ENCODE measurements at places on chromosomes 1 and 21.

- no peak for DNase-seq
Measured at GRCh38 chr1:67626090-67626860, 58.7 kb upstream of the GADD45A start.

DNA sequence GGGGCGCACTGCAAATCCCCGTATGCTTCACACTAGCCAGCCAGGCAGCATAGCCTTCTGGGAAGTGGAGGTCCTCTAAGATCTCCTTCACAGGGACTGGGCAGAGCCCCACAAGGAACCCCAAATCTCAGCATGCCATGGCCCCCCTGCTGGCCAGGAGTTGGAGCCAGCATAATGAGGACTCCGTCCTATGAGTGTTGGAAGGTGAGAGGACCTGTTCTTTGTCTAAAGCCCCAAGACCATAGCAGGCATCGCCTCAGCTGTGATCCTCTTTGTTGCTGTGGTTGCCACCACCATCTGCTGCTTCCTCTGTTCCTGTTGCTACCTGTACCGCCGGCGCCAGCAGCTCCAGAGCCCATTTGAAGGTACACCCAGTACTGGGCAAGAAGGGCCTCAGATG, 1.5 kb downstream of the SHISA4 start:
- no peak for DNase-seq

DNA sequence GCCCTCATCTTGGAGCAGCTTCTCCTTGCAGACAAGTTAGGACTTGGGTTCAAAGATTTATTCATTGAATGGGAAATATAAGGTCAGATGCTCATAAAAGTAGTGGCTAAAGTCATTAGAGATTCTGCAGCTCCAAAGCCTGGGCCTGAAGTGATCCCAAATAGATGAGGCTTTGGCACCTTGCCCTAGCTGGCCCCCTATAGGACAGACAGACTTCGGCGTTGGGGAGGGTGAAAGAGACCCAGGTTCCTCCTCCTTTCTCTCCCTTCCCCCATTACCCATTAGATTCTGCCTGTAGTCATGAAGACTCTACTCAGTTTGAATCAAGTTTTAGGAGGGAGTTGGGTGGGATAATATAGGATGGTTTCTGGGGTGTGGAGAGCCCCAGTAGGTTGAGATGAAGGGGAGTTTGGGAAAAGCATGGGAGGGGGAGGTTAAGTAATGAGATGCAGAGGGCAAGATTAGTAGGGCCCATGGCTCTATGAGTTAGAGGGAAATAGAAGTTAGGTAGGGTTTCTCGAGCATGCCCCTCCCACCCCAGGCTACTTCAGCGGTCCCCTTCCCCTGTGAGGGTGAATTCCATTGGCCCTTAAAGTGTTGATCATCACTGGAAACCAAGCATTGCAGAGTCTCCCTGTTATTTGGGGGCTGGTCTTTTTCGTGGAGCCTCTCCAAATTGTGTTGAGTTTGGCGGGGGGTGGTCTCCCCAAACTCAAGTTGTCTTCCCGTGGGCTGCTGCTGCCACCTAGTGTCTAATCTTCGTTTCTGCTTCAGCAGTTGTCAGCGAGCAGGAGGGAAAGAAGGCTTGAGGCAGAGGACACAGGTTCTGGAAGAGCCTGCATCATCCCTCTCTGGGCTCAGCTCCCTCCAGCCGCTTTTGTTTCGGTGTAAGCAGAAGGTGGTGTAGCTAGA, 2.1 kb upstream of the AHDC1 start:
- DNase-seq: peak; percentile 70

DNA sequence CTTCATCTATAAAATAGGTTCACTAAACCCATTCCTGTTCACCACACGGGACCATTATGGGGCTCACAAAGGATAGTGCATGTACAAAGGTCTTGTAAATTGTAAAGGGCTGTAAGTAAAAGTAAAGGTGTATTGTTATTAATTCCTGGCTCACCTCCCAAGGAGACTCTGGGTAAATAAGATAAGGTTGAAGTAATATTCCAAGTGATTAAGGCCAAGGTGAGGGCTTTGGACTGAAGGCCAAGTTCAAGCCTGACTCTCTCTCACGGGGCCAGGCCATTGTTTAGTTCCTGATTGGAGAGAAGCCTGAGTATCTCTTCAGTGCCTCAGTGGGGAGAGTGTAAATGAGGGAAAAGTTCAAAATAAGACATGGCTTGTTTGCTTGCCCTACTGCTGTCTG, 19.5 kb upstream of the ZFYVE9 start:
- DNase-seq: no peak

- no peak for DNase-seq
Measured at GRCh38 chr1:24109686-24110475, 2.1 kb downstream of the MYOM3 start.

- DNase-seq: peak; percentile 67
Measured at GRCh38 chr1:17212487-17213121, 7.7 kb downstream of the PADI1 start.

DNA sequence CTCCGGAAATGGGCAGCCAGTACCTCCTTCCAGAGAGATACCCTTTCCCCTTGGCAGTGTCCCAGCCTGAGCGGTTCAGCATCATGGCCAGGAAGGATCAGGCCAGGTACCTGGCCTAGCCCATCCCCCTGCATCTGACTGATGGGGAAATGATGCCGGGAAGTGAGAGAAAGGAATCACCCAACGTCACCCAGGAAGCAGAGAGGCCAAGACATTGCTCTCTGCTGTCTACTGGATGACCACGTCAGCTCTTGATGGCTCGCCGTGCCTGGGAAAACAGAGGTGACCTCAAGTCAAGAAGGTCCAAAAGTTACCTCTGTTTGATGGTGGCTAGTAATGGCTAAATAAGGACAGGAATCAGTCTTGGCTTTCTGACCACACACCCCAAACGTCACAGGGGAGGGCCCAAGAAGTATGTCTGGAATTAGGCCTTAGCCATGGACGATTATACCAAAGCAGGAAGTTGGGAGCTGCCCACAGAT, 79.0 kb downstream of the MRPL37 start:
- no peak for DNase-seq

GRCh38 chr1:154975409-154976059, 1.1 kb downstream of the CKS1B start:
- DNase-seq: peak; percentile 54

DNA sequence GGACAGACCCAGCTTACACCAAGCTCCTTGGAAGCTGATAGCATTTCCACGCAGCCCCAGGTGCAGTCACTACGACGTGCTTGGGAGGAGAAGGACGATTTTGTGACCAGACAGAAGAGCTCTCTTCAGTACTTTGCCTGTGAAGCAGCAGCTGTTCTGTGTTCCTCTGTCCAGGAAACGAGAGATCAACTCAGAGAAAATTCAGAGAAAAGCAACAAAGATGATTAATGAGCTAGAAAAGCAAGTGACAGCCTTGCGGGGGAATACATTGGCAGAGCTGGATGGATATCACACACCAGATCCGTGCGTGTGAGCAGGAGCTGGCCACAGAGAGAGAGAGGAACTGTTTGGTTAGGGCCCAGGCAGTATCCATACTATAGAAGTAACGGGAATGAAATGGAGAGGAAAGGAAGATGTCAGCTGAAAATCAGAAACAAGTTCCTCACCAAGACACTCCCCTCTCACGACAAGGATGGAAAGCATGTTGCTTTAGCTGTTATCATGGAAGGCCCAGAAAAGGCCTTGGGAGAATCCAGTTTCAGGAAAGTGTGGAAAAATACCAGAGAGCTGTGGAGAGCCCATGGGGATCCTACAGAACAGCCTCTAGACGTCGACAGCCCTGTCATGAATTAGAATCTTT, 106.2 kb downstream of the TOMM20 start:
- no peak for DNase-seq

GRCh38 chr21:44420416-44421205, 34.7 kb upstream of the LRRC3 start:
- DNase-seq: no peak

- DNase-seq: no peak
Measured at GRCh38 chr1:36522021-36522420, 39.3 kb upstream of the CSF3R start.

- DNase-seq: peak; percentile 2
Measured at GRCh38 chr1:41533731-41534080, 49.2 kb upstream of the EDN2 start.

DNA sequence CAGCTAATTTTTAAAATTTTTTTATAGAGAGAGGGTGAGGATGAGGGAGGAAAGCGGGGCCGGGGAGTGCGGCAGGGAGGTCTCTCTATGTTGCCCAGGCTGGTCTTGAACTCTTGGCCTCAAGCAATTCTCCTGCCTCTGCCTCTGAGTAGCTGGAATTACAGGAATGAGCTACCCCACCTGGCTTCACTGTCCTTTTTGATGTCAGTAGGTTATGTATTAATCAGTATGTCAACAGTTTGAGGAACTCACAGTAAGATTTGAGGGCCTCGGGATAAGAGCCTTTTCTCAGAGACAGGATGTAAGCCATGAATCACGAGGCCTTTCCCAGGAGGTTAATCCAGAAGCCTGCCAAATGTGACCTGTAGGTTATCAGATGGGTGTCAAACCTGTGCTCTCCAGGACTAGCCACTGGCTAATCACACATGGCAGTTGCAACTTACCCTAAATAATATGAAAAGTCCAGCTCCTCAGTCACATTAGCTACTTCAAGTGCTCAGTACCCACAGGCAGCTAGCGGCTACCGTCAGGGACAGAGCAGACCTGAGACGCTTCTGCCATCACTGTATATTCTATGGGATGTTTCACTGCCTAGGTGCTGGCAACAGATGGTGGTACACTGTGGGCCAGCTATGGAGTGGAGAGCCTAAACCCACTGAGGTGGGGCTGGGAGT, 33.1 kb downstream of the TRIM67 start:
- no peak for DNase-seq

- DNase-seq: no peak
Measured at GRCh38 chr21:33981391-33982101, 65.9 kb upstream of the ATP5PO start.

DNA sequence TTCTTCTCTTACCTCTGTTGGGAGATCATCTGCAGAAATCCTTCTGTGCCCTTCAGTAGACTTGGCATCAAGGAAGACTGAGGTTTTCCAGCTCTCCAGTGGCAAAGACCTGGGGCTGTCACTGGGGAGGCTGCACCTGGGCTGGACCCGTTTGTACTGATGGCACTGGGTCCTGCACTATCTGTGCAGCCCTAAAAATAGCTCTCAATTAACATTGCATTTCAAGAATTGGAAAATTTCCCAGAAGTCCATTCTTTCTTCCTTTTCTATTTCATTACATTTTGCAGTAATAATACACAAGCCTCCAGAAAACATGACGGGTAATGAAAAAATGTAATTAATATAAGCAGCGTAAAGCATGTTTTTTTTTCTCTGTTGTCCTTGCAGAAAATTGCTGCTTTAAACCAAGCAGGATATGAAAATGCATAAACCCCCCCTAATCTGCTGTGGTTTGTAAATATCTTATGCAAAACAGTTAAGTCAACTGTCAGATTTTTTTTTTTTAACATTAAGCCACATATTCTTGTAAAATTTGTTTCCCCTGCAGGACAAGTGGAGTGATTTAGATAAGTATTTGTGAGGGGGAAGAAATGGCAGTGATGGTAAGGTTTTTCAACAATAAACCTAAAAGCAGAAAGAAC, 64.9 kb downstream of the LMO4 start:
- no peak for DNase-seq

DNA sequence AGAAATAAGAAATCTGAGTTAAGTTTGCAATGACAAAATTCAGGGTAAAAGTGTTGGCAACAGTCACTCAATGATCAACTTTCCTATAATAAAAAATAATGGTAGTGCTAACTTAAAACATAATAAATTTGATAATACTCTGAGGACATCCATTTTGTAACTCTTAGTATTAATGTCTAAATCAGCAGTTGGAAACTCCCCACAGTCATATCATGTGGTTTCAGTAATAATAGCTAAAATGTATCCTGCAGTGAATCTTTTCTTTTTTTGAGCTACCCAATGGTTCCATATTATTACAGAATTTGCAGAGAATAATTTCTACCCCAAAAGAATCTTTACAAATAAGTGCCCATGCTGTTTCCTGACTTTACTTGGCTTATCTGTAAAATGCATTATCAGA, 286.7 kb downstream of the PTPRC start:
- DNase-seq: no peak

DNA sequence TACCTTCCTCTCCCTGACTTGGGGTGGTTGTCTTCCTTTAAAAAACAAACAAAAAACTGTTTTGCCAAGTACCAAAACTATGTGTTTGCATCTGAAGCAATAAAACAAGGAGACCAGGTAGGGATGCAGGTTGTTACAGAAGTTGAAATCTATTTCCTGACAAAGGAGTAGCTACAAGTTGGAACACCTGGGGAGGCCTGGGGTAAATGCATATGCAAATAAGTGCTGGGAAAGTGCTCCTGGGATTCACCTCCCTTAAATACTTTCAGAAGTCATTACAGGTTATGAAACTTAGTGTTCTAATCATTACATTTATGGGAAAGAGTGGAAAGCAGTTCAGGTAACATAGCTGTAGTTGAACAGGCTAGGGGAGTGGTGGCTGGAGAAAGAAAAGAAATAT, 1.9 kb upstream of the TSNAX start:
- no peak for DNase-seq

GRCh38 chr1:6785728-6786505, 663 bp downstream of the CAMTA1 start:
- DNase-seq: peak; percentile 58

- peak; percentile 14 for DNase-seq
Measured at GRCh38 chr1:3038571-3039181, 17.4 kb downstream of the ACTRT2 start.

DNA sequence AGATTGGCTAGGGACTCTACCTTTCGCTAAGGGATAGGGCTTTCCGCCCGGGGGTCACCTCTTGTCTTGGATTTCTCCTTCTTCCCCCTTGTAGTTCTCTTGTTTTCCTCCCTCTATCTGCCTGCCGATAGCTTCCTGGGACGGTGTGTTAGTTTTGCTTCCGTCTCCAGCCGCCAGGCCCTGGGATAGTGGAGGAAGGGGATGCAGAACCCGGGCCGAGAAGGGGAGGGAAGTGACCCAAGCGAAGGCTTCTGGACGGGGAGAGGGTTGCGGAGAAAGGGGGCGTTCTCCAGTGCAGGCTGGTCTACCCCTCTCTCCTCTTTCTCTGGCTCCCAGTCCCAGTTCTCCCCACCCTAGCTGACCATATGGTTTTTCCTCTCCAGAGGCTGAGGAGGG, 871 bp downstream of the TUFT1 start:
- DNase-seq: no peak

GRCh38 chr1:30900931-30901560, 7.5 kb downstream of the SDC3 start:
- no peak for DNase-seq

DNA sequence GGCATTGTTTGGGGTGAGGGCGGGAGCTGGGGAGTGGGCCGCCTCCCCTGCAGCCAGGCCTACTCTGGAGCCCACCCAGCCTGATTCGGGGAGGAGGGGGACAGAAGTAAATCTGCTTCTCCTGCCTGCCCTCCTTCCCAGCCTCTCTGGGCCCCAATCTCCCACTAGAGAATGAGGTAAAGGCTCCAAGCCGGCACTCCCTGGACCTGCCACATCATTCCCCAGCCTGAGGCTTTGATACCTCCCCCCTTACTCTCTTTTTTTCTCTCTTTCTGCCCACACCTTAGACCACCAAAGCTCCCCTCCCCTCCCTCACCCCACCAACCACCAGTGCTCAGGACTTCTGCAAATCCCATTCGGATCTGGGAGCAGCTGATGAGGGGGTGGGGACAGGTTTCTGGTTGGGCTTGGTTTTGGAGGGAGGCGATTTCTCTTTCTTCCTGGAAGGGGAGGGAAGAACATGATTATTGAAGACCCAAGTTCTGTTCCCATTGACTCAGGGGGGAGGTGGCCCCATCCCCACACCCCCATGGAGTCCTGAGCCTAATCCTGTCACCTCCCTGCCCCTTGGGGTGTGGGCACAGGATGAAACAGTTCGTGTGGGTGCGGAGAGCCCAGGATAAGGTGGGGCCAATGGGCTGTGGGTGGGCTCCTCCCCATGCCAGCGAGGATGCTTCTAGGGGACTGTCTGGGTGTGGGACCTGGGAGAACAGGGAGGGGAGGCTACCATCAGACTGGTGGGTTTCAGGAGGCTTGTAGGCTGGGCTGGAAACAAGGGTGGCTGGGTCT, 1.3 kb downstream of the MAP7D1 start:
- DNase-seq: peak; percentile 21
